ENCODE measurements at places on chromosomes 16 and 17. TPM values are rescaled to one million over a fixed set of nuclear protein-coding genes. Genes with fewer than 3 reads are reported as not detected.

The SPATA32 gene
- not detected for total RNA-seq

DNA sequence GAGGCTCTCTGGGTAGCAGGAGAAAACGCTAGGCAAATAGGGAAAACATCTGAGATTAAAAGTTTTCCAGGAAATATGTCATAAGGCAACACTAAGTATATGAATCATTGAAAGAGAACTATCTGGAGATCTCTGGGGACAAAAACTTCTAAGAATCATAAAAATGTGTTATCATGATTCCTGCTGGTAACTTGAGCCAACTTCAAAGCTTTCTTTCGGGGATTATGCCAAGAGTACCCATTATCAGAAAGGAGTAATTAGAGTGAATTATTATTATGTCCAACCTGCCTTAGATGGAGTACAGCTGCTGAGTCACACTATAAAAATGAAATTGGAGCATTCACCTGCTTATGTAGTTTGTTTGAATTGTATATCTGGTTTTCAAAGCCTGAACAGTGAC is 488.5 kb upstream of the SOX9 start:
- DNase-seq: no peak

- no peak for DNase-seq
These were observed 78.2 kb upstream of the MON1B start for GRCh38 chr16:77112746-77113145.

DNA sequence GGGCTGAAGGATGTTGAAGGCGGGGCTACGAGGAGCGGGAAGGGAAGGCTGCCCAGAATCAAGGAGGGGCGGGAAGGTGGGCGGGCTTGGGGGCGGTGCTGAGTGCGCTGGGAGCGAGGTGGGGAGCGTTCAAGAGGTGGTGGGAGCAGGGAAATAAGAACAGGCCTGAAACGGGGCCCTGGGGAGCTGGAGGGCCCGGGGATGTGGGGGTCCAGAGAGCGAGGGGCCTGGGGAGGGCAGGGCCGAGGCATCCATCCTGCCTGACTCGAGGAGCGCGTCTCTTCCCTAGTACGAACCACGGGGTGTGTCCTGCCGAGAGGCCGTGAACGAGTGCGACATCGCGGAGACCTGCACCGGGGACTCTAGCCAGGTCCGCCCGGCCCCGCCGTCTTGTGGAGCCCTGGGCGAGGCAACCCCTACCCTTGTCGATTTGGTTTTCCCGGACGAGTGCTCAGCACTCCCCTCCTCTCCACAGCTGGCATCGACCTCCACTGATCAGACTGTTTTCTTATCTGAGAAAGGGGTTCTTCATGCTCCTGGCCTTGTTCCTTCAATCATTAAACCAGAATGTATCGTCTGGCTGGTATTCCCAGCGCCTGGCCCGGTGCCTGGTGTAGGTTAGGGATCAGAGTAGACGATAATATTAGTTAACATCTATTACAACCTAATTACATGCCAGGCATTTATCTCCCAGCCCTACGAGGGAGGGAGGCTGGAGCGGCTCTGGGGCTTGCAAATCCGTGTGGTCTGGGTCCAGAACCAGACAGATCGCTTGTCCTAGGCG is 17.2 kb downstream of the ADAM11 start:
- no peak for DNase-seq
